GDM1 (cell line): ENCODE measurements at places on chromosomes 16 and 17.

DNA sequence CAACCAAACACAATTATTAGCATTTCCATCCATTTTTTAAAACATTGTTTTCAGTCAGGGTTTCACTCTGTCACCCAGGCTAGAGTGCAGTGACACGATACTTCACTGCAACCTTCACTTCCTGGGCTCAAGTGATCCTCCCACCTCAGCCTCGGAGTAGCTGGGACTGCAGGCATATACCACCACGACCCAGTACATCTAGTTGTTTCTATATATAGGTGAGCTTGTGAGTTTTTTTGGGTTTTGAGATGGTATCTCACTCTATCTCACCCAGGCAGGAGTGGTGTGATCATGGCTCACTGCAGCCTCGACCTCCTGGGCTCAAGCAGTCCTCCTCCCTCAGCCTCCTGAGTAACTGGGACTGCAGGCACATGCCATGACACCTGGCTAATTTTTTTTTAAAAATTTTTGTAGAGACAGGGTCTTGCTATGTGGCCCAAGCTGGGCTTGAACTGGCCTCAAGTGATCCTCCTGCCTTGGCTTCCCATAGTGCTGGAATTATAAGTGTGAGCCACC lies 21.5 kb upstream of the ATP5MC1 start:
- DNase-seq: no peak

DNA sequence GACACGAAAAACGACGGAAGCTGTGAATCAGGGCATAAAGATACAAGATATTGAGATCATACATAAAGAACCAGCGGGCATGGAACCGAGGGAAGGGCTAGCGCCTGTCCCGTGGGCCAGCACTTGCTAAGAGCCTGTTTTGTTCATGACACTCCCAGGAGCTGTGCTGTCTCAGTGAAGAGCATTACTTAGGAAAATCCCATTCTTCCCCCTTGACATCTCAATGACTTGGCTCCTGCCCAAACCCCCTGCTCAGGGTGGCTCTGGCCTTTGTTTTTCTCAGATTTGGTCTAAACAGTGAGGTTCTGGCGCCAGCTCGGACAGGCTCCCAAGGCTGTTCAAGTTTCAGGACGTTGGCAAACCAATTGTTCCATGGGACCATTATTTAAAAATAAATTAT lies 79.1 kb upstream of the SEC14L1 start:
- DNase-seq: no peak

GRCh38 chr16:27568077-27568476 lies 18.1 kb downstream of the KATNIP start:
- no peak for DNase-seq

DNA sequence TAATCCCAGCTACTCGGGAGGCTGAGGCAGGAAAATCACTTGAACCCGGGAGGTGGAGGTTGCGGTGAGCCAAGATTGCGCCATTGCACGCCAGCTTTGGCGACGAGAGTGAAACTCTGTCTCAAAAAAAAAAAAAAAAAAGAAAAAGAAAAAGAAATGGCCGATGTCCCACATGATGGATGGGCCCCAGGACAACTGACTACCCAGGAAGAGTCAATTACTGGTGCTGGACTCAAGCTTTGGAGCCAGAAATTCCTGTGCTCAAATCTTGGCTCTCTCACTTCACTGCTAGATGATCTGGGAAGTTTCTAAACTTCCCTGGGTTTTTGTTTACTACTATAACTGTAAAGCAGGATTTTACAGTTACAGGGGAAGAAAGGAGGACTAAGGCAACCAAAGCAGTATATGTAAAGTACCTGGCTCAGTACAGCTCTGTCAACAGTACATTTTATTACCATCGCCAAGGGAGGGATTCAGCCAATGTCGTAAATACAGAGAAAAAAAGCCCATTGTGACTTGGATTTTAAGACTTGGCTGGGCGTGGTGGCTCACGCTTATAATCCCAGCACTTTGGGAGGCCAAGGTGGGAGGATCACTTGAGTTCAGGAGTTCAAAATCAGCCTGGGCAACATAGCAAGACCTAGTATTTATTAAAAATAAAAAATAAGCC lies 11.9 kb downstream of the C16orf86 start:
- no peak for DNase-seq
